ENCODE measurements at places on chromosomes 16 and 17.
A peak's percentile ranks its signal among the peaks of the same experiment; 100 is the strongest.

GRCh38 chr16:27595475-27595874 is 45.5 kb downstream of the KATNIP start:
- no peak for DNase-seq

- DNase-seq: no peak
Measured at GRCh38 chr16:90053902-90054500, 23.1 kb downstream of the PRDM7 start.

- no peak for DNase-seq
Measured at GRCh38 chr16:64910356-64910755, 211.5 kb downstream of the CDH11 start.

DNA sequence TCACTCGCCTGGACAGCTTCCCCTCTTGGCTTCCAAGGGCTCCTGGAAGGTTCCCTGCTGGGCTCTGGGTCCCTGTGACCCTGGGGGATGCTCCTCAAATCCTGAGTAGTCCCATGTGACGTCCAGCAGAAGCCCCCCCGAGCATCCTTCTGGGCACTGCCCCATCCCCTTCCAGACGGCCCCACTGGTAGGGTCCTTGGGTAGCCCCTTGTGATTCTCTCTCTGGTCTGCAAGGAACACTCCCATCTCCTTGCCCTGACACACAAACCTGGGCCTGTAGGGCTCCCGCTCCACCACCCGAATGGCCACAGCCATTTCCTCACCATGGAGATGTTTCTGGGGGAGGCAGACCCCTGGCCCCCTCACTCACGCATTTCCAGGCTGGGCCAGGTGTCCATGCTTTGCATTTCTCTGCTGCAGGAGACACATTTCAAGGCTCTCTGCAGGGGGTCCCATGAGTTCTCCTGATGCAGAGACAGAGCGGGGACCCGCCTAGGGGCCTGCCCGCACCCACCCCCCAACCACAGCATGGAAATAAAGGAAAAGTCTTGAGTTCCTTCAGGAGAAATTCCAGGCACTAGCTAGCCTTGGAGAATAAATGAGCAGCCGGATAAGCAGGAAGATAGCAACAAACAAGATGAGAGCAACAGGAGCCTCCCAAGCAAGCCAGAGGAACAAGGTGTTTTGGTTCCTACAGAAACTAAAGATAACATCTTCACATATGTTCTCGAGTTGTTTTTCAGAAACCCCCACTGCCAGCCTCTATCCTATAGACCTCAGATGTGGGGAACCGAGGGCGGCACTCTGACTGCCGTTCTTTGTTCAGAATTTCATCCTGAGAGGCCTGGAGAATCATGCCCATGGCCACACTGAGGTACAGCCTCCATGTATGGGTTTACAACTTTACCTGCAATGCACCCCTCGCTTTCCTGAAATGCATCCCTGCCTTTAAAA is 128.8 kb downstream of the MGAT5B start:
- DNase-seq: no peak

GRCh38 chr16:79721270-79721669 is 120.7 kb upstream of the MAF start:
- no peak for DNase-seq

DNA sequence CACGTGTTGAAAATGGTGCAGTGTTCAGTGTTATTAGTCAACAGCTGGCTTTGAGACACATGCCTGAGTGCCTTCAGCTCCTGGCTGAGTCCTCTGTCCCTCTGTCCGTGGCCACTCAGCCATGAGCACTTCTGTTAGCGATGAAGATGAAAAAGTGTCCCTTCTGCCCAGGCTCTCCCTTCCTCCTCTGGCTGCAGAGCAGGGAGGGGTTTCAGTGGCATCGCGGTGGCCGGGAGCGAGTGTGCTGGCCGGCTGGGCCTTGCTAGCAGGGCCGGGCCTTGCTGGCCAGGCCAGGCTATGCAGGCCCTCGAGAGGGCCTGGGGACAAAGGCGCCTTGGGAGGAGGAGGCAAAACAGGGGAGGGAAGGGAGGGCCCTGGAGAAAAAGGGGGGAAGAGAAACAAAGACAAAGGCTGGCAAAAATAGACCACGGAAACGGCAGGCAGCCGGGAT is 47.7 kb downstream of the CMIP start:
- no peak for DNase-seq

GRCh38 chr17:81448442-81448841 is 53.2 kb downstream of the BAHCC1 start:
- no peak for DNase-seq

DNA sequence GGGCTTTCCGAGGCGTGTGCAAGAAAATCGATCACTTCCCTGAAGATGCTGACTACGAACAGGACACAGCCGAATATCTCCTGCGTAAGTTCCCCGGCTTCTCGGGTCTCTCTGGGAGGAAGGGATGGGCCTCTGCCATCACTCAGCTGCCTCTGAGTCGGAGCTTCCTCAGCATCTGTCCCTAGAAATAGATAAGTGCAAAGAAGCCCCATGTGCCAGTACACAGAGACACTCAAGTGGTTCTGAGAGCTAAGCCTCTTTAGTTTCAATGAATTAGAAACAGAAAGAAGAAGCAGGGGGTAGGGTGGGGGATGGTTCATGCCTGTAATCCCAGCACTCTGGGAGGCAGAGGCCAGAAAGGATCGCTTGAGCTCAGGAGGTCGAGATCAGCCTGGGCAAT is 90.6 kb downstream of the CACNG3 start:
- no peak for DNase-seq

DNA sequence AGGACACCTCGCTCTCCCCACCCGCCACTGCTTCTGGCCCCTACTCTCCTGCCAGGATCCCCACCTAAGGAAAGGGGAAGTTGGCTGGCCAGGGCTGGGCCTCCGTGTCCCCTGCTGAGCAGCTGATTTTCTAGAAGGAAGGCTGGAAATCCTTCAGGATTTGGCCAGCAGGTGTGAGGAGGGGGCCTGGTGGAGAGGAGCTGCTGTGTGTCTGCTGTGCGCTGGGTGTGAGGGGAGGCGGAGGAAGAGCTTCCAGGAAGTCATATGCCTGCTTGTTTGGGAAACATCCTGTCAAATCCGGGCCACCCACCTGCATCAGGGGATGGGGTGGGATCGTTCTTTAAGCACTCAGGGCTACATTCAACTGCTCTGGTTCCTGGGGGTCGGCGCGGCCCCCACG is 28.6 kb downstream of the TPSG1 start:
- DNase-seq: no peak

GRCh38 chr16:85028685-85029407 is 1.3 kb downstream of the KIAA0513 start:
- peak; percentile 44 for DNase-seq

Measured in stimulated activated CD8-positive, alpha-beta memory T cell treated with anti-CD3 and anti-CD28 coated beads, Interleukin-4, amount 100 ng/mL, for 1 hour (primary cell).